CD4-positive, alpha-beta T cell treated with Interleukin-1 beta for 1 hour (primary cell): ENCODE measurements at places on chromosomes 3 and 15.
A peak's percentile ranks its signal among the peaks of the same experiment; 100 is the strongest.

DNA sequence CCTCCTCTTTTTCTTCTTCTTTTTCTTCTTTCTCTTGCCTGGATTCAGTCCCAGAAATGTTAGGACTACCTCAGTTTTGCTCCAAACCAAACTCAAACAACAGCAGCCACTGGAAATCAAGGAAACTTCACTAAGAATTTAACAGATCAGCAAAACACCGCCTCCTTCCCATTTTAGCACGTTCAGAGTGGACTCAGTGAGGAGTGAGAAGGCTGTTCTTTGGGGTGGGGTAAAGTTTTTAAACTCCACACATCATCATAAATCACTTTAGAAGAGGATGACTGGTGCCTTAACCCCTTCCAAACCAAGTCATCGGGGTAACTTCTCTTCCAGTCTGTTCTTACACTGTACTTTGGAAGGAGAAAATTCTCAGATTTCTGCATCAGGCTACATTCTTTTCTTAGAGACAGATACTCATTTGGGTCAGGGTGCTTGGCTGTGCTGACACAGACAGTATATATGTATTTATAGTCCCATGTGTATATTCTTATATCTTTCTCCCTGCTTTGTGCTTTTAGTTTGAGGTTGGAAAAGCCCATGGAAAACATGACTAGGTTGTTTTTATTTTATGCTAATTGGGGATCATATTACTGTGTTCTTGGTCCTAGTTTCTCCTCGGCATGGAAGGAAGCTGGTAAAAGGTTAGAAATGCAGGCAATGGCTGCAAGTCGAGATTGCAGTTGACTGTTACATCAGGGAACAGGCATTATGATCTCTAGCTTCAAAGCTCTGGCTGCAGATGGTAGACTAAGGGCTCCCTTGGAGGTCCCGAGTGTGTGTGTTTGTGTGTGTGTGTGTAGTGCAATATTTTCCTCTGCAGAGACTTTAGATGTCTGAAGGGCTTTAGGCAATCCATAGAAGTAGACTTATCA is at the start of gene CCDC80:
TSS of gene CCDC80 (minus strand) at position 214 of the 872 bp plus-strand sequence. CDS start 1,238 bp downstream, outside the sequence.
- DNase-seq, result no peak

- no peak for DNase-seq
Observed at GRCh38 chr3:123706871-123707270, 122.0 kb upstream of the HACD2 start.

DNA sequence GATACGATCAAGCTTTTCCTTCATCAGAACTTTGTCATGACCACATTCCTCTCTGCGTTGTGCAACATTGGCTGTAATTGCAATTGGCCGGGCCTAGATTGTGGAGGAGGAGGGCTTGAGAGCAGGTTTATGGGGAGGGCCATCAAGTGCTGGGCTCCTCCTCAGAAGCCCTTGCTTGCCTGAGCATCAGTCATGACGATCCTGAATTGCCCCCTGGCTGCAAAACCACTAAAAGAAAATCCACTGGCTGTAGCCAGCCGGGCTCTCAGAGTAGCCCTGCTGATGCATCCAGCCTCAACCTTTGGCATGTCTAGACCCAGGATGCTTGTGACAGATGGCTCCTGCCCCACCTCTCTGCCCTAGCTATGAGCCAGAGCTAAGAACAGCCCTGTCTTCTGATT is 13.4 kb upstream of the TRH start:
- no peak for DNase-seq

GRCh38 chr3:60798456-60798855 is 452.8 kb downstream of the FHIT start:
- no peak for DNase-seq

DNA sequence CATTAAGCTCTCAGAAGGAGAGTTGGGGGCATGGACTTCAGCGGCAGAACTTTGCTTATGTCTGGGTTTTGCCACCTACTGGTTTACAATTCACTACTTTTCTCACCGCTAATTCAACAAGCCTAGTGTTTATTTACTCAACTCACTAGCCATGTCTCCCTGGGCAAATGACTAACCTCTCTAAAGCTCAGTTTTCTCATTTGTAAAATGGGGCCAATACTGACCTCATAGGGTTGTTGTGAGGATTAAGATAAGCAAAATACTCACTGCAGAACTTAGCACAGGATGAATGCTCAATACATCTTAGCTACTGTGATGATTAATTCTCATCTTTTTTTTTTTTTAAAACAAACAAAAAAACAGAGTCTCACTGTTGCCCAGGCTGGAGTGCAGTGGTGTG is 106.3 kb downstream of the CADPS start:
- no peak for DNase-seq

- no peak for DNase-seq
Observed at GRCh38 chr3:123396171-123397049, 52.5 kb downstream of the ADCY5 start.

DNA sequence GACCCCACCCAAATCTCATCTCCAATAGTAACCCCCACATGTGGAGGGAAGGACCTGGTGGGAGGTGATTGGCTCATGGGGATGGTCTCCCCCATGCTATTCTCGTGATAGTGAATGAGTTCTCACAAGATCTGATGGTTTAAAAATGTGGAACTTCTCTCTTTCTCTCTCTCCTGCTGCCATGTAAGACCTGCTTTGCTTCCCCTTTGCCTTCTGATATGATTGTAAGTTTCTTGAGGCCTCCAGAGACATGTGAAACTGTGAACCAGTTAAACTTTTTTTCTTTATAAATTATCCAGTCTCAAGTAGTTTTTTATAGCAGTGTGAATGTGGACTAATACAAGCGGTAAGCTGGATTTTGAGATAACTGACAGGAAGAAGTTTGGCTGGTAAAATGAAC is 60.3 kb upstream of the MBNL1 start:
- DNase-seq, result no peak

GRCh38 chr3:167146911-167147310 is 233.2 kb downstream of the ZBBX start:
- DNase-seq, result no peak

GRCh38 chr3:46524832-46525231 is 27.1 kb downstream of the RTP3 start:
- DNase-seq, result no peak

DNA sequence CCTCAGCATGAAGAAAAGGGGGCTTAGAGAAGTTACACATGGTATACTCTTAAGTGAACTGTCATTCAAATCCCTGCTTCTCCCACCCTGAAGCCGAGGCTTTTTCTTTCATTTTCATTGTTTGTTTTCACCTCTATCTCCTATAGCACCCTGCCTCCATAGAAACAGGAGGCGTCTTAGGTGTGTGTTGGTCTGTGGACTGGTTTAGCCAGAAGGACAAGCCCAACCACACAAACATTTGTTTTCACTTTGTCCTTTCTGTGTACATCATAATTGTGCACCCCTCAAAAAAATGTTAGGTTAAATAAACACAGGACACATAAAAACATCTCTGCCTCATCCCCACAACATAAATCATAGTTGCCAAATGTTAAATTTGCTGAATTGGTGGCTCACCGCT is 73.3 kb upstream of the UBE2E2 start:
- DNase-seq, result no peak

- no peak for DNase-seq
Observed at GRCh38 chr3:186022931-186023330, 85.1 kb upstream of the TRA2B start.

DNA sequence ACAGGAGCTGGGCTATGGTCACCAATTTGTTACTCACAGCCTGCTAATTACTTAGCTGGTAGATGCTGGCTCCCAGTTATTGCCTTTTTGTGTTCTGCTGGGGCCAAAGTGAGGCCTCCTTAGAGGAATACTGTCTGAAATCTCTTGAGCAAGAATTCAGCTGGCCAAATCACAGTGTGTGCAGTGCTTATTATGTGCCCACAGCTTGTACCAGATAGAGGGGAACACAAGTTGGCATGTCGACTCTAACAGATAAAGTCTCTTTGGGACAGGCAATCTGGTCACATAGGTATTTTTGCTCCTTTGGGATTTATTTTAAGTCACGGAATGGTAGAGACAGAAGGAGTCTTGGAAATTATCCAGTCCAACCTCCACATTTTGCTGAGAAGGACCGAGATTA is 6.3 kb upstream of the TMEM212 start:
- DNase-seq, result no peak

DNA sequence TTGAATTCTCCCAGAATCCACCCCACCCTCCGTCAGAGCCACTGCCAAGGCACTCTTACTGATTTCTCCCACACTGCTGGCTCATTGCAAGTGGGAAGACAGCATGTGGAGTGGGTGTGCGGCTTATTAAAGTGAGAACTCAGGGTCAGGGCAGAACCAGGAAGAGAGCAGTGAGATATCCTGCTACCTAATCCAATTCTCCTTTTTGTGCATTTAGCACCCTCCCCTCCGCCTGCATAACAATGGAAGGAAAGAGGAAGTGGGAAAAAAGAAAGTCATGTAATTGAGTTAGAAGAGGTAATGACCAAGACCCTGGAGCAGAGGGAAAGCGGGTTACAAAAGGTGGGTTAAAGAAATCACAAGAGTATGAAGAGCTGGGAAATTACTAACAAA is 27.8 kb upstream of the PIK3CB start:
- peak; percentile 7 for DNase-seq

DNA sequence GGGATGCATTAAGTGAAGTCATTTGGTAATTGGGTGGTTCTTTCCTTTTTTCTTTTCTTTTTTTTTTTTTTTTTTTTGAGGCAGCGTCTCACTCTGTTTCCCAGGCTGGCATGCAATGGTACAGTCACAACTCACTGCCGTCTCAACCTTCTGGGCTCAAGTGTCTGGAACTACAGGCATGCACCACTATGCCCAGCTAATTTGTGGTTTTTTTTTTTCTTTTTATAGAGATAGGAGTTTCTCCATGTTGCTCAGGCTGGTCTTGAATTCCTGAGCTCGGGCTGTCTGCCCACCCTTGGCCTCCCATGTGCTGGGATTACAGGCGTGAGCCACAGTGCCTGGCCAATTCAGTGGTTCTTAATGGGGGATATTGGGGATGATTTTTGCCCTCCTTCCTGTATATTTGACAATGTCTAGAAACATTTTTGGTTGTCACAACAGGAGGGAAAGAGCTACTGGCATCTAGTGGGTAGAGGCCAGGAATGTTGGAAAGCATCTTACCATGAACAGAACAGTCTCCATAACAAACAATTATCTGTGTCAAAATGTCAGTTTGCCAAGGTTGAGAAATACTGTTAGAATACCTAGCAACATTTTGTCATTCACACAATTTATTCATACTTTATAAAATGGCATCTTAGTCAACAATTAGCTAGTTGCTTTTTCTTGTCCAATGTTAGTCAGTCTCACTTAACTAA is 79.4 kb upstream of the CNTN3 start:
- DNase-seq, result no peak

GRCh38 chr3:51637941-51638471 is 33.0 kb upstream of the TEX264 start:
- DNase-seq, result peak; percentile 18

DNA sequence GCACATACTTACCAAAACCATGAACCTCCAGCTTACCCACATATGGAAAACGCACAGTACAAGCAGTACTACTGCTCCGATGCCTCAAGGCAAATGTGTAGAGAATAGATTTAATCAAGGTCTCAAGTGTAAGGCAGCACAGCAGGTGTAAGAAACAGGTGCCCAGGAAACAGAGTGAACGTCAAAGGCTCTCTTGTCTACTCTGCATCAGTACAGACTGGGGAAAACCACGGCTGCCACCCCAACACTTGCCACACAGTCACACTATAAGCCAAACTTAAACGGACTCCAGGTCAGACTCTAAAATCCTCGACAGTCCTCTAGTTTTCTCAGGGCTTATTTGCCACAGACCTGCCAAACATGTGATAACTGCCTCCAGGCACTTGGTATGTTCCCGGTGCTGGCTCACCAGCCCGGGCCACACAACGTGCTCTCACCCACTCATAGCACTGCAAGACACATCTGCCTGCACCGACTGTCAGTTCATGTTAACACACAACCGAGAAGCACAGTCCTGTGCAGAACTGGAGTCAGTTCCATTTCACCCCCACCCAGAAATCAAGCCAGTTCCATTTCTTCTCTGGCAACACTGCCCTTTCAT is 30.6 kb downstream of the ABCC5 start:
- no peak for DNase-seq

GRCh38 chr3:124886168-124887056 is 753 bp downstream of the ITGB5 start:
- DNase-seq, result no peak

- no peak for DNase-seq
Observed at GRCh38 chr15:31004220-31004733, 12.8 kb upstream of the MTMR10 start.

DNA sequence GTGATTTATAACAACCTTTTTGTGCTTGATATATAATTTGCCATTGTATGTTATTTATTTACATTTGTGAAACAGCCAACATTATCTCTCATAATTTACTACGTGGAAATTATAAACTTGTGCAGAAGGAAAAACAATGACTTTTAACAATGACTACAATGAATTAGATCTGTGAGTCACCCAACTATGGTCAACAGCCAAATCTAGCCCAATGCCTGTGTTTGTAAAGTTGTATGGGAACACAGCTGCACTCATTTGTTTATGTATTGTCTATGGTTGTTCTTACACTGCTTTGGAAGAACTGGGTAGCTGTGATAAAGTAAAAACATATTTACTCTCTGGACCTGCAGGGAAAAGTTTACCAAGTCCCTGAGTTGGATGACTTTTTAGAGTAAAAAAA is 110.4 kb downstream of the OTOL1 start:
- no peak for DNase-seq

- DNase-seq, result no peak
Observed at GRCh38 chr3:73530022-73530396, 94.7 kb downstream of the PDZRN3 start.

DNA sequence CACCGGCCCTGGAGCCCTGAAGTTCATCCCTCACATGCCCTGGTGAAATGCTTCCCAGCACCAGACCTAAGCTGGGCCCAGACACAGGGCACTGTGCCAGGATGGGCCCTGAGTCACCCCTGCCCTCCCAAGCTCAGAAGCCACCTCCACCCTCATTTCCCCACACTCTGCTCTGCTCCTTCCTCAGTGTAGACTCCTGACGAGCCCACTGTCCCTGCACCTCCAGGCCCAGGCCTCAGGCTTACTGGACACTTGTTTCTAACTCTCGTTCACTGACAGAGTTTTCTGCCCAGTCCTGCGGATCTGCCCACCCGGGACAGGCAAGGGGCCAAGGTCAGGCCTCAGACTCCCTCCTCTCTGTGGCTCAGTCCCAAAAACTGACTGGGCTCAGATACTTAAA is 112.6 kb upstream of the RNF7 start:
- no peak for DNase-seq

- DNase-seq, result no peak
Observed at GRCh38 chr3:126070146-126070545, 13.8 kb downstream of the SLC41A3 start.

- DNase-seq, result no peak
Observed at GRCh38 chr3:117278424-117279190, 569.0 kb downstream of the TUSC7 start.
